ENCODE measurements at places on chromosomes 3 and 15.
A peak's percentile ranks its signal among the peaks of the same experiment; 100 is the strongest.

DNA sequence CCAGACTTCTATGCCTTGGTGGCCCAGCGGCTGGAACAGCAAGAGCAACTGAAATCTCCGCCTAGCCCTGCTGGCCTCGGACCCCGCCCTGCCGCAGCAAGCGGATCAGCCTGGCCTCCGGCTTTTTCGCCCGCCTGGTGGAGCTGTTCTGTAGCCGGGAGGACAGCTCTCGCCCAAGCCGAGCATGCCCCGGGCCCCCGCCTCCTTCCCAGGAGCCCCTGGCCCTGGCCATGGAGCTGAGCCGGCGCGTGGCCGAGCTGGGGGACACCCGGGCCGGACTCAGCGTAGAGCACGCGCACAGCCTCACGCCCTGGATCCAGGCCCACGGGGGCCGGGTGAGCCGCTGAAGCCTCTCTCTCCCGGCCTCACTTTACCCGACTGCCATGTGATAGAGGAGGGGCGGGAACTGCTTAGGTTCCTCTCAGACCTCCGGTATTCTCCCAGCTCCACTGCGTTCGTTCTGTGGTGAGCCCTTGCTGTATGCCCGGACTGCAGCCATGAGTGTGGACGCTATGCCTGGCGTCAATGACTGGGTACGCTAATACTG is 24.1 kb upstream of the MRPL3 start:
- DNase-seq = peak; percentile 19

- DNase-seq = peak; percentile 96
Observed at GRCh38 chr3:67635257-67635656, 19.2 kb downstream of the SUCLG2 start.

DNA sequence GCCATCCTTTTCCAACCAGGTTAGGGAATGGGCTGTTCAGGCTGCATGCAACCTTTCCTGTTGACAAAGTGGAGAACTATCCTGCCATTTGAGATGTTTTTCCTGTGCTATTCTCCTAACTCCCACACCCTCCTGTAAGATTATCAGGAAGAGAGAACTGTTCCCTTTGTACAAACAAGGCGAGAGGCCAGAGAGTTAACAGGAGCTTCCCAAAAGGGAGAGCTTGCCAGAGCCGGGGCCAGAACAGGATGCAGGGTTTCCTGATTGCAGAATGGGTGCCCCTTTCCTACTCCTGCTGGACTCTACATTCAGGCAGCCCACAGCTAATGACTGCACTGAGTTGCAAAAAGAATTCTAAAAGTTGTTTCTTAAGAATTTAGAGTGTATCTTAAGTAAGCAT is 17.1 kb downstream of the PML start:
- peak; percentile 46 for DNase-seq

DNA sequence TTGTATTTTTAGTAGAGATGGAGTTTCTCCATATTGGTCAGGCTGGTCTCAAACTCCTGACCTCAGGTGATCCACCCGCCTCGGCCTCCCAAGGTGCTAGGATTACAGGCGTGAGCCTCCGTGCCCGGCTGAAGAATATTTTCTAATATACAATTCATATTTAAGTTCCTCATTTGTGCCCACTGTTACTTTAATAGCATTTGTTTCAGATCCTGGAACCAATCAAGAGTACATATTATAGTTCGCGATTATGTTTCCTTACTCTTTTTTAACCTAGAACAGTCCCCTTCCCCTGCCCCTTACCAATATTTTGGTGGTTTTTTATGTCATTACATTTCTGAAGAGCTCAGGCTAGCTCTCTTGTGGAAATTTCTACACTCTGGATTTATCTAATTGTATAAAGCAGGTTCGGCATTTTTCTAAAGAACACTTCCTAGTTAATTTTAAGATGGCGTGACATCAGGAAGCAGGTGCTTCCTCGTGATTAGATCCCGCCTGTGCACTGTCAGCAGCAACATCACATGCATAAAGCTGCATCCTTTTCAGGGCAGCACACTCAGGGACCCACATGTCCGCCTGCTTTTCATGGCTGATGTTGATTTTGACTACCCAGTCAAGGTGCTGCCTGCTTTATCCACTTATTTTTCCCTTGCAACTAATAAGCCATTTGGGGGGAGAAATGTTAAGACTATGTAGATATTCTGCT is 88.7 kb upstream of the EPHB3 start:
- DNase-seq = no peak

GRCh38 chr3:177528306-177529070 is 331.2 kb upstream of the TBL1XR1 start:
- DNase-seq = peak; percentile 23

- peak; percentile 45 for DNase-seq
Observed at GRCh38 chr3:16362770-16363169, 97.8 kb downstream of the OXNAD1 start.

- peak; percentile 98 for DNase-seq
Observed at GRCh38 chr3:16183601-16184270, 9.3 kb downstream of the GALNT15 start.

DNA sequence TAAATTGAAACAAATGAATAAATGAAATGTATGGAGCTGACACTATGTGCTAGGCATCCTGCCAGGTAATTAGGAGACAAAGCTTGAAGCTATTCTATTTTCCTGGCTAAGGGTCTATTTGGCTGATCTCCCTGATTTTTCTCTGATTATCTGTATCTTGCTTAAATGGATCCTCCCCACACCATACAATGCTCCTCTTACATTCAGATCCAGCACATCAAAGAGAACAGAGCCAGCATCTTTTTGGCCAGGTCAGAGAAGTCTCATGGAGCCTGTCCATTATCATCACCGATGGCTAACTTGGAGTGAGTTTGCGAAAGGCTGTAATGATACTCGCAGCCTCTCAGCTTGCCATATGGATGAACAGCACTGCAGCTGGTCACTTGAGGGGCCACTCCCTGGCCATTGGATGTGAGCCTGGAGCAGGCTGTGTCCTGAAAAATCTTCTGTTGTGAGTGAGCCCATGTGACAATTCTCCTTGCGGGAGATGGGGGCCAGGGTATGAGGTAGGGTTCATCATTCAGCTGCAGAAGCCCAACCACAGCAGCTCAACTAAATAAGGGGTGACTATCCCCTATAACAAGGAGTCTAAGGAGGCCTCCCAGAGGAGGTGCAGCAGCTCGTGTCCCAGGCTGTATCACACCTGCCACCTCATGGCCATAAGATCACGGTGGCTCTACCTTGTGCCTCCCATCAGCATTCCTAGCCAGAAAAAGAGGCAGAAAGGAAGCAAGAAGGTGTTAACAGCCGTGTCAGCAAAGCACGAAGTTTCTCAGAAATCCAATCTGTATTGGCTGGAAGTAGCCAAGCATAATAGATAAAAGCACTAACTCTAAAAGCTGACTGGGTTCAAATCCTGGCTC is 69.3 kb upstream of the ST8SIA2 start:
- DNase-seq = no peak

DNA sequence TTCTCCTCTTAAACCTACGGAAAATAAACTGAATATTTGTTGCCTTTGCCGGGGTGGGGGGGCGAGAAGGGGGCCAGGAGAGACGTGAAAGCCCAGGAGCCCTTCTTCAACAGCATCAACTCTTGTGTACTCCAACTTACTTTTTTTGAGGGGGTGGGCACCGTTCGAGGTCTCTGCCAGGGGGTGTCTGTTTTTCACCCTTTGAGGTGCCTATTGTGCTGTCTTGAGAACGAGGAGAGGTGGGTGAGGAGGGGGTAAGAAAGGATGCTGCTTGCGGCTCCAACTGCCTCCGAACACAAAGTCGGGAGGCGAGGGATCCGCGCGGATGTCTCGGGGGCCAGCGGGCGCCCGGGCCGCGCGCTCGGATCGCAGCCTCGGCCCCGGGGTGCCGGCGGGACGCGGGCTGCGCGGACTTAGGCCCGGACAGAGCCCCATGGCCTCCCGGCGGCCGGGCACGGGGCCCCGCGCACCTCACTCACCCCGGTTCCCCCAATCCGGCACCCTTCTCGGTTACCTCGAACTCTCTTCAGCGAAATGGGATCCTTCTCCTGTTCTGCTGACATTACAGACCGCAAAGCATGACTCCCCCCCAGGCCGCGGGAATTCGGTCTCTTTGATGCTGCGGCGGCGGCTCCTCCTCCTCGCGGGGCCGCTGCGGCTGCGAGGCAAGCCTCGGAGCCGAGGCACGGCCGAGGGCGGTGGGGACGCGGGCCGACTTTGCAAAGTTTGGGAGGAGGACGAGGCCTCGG is 650 bp downstream of the PYGO1 start:
- DNase-seq = peak; percentile 47

DNA sequence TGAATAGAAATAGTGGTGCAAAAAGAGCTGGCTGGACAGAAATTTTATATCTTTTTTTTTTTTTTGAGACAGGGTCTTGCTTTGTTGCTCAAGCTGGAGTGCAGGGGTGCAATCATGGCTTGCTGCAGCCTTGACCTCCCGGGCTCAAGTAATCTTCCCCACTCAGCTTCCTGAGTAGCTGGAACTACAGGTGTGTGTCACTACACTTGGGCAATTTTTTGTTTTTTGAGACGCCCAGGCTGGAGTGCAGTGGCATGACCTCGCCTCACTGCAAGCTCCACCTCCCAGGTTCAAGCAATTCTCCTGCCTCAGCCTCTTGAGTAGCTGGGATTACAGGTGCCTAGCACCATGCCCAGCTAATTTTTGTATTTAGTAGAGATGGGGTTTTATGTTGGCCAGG is 22.4 kb downstream of the CHRNA3 start:
- no peak for DNase-seq

DNA sequence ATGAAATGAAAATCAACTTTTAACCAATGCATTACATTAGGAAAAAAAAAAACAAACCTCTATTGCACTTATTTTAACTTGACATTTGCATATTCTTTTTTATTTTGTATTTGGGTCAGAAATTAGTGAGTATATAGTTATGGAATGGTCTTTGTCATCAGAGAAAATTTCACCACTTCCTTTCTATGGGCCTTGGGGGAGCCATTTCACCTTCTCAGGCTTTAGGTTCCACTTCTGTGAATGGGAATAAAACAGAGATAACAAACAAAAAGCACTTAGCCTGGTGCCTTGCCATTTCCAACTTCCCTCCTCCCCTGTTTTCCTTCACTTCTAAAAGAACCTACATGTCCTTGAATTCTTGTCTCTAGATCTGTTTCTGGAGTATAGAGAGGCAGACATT is 168.0 kb upstream of the STT3B start:
- peak; percentile 75 for DNase-seq

DNA sequence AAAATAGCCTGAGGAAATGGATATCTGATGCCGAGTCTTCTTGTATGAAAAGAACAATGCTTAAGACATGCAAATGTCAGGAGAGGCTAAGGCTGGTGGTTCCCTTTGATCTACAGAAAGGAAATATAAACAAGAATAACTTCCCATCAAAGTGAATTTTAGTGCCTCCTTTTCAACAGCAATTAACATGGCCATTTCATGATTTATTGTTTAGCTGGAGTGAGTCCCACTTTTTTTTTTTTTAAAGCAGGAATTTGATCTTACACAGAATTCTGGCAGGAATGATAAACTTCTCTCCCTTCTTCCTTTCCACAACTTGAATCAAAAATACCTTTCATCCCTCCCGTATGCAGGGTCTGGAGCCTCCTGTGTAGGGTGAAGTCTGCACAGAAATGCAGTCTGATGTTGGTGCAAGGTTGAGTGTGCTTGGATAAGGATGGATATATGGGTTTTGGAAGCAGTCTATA is 287.0 kb downstream of the MEX3B start:
- DNase-seq = no peak

- DNase-seq = no peak
Observed at GRCh38 chr3:159165961-159166360, 364.1 kb downstream of the MFSD1 start.

DNA sequence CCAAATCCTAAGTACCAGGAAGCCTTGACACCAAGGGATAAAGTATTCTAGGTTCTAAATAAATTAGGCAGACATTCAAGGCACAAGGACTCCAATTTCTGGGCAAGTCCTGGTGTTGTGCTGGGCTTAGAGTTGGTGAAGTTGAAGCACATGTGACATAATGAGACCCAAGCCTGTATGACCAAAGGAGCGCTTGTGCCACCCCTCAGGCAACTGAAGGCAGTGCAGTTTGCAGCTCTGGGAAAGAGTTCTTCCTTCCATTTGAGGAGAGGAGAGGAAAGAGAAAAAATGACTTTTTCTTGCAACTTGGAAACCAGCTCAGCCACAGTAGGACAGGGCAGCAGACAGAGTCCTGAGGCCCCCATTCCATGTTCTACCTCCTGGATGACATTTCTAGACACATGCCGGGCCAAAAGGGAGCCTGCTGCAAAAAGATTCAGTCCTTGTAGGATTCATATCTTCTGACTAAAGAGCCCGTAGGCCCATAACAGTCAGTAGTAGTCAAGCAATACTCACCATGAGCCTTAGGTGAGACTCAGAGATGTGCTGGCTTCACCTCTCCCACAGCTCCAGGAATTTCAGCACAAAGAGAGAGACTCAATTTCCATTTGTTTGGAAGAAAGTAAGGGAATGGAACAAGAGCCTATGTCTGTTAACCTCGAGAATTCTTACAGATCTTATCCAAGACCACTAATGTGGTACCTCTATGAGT is 588.8 kb upstream of the BCHE start:
- no peak for DNase-seq

All from IMR-90 (cell line).